NCI-H1694 treated with DMSO at 0.1 percent for 48 hours (cell line): ENCODE measurements at places on chromosomes 5 and 9.

DNA sequence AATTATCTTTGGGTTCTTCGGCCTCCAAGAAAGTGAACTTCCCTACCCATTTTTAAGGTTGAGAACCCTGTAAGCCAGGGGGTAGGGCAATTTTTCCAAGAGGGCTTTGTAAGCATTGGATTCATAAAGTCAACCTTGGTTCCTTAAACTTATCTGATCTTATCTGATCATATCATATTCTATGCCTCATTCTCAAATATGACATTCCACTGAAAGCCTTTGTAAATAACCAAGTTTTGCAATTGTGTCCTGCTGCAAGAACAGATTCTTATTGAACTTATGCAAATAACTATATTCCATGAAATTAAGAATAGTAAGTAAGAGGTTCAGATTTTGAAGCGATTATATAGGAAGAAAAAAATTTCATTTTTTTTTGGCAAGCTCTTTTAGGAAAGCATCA is 649.5 kb downstream of the LRRC70 start:
- DNase-seq: no peak

DNA sequence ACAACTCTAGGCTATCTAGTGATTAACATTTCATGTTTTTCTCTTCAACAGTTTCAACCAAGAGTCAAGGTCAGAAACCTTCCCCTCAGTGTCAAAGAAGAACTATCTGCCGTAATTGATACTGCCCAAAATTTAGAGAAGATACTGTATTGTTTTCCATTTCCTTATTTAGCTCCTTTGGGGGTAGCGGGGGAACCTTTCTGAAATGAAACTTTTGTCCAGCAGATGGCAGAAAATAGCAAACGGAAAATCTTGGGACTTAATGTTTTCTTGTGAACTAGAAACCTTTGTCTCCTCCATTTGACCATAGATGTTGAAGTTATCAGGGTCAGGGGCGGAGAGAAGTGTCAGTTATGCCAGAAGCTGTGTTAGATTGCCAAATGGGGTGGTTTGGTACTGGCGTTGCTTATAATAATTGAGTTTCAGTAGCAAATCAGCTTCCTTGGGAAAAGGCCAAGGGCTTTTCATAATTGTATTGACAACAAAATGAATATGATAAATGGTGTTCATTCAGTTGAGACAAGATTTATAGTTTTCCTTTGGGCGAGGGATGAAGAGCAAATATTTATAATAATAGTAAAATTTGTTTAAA is 101.7 kb upstream of the TLX3 start:
- no peak for DNase-seq

- no peak for DNase-seq
Observed at GRCh38 chr9:32644698-32645097, 9.2 kb upstream of the TAF1L start.

- no peak for DNase-seq
Observed at GRCh38 chr9:112784020-112784785, 33.6 kb downstream of the SNX30 start.

DNA sequence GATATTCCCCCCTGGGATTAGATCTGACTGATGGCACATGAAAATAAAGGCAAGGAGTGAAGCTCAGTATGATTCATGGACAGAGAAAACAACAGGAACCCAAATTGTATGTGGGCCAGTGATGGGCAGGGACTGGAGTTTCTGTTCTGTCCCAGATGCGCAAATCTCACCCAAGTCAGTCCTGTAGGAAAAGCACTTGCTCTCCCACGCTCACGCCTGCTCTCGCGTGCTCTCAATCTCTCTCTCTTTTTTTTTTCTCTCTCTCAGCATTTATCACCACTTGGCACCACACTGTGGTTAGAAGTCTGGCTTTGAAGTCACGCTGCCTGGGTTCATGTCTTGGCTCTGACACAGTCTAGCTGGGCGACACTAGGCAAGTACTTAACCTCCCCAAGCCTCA is 106.5 kb upstream of the LRRTM2 start:
- no peak for DNase-seq

- DNase-seq: no peak
Observed at GRCh38 chr9:135476561-135477355, 2.8 kb upstream of the PPP1R26 start.

GRCh38 chr9:33166231-33167083 is 679 bp downstream of the B4GALT1 start:
- no peak for DNase-seq
